ENCODE measurements at places on chromosomes 2 and 18.

DNA sequence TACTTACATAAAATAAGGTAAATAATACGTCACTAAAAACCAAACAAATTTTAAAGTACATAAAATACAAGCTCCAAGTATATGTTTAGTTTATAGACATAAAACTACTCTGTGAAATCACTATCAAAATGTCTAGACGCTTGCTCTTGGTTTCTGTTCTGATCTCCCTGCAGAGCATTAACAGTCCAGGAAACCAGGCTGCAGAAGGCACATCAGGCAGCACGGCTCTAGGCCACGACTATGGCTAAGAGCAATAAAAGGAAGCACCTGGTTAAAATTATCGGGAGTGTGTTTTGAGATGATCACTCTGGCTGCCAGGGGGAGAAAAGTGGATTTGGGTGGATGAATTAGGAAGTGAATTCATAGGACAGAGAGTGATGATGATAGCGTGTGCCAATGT, 196.0 kb upstream of the SPHKAP start:
- DNase-seq, result no peak

GRCh38 chr2:61679096-61679495, 140.9 kb upstream of the XPO1 start:
- DNase-seq, result no peak

DNA sequence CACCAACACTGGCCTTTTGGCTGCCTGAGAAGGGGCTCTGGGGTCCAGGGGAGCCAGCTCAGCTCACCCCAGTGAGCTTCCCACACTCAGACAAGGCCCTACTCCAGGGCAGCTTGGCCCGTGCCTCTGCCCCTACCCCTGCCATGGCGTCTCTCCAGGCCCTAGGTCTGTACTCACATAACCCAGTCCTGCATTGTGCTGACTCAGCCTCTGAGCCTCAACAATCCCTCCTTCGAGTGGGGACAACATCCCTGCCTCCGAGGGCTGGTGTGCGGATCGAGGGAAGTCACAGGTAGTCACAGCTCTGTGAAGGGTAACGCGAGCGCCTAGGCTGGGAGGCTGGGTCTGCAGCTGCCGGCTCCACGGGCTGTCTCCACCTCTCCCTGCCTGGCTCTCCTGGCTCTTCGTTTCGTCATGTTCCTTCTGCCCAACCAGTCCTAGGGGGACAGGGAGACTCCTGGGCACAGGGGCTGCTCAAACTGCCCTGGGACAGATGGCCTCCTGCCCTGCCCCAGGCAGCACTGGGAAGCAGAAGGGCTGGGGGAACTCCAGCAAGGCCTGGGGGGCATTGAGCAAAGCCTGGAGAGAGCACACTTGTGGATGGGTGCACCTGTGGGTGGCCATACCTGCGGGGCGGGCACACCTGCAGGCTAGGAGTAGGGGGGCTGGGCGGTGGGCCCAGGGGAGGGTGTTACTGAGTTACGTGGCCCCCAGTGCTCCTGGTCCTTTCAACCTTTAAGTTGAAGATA, 74.6 kb downstream of the RRM2 start:
- DNase-seq, result no peak

GRCh38 chr2:219569635-219570034, 1.7 kb downstream of the OBSL1 start:
- no peak for DNase-seq

GRCh38 chr18:5717256-5717655, 173.5 kb upstream of the EPB41L3 start:
- DNase-seq, result no peak

DNA sequence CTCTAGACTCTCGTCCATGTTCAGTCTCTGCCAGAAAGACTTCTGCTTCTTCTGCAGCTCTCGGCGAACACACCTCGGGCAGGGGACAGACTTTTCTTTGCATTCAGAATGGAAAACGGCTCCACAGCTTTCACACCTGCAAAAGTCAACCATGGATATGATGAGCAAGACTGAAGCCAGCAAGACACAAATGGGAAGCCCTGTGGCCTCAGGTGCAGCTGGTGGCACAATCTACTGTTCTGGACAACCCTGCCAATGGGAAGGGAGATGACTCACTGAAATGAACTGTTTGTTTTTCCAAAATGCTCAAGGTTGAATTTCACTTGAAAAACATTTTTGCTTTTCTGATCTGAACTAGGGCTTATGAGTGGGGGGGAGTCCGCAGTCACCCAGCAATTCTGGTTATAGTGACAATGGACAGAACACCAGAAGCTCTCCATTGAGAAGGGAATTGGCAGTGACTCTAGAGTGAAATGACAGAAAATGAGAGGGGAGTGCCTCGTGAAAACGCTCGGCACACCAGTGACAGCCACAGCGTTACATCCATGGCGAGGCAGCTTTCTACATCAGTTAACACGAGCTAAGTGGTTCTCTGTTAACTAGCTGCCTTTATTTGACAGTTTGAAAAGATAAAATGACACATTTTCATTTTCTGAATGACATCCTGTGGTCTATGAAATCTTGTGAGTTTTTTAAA, 58.8 kb upstream of the FZD5 start:
- DNase-seq, result no peak

DNA sequence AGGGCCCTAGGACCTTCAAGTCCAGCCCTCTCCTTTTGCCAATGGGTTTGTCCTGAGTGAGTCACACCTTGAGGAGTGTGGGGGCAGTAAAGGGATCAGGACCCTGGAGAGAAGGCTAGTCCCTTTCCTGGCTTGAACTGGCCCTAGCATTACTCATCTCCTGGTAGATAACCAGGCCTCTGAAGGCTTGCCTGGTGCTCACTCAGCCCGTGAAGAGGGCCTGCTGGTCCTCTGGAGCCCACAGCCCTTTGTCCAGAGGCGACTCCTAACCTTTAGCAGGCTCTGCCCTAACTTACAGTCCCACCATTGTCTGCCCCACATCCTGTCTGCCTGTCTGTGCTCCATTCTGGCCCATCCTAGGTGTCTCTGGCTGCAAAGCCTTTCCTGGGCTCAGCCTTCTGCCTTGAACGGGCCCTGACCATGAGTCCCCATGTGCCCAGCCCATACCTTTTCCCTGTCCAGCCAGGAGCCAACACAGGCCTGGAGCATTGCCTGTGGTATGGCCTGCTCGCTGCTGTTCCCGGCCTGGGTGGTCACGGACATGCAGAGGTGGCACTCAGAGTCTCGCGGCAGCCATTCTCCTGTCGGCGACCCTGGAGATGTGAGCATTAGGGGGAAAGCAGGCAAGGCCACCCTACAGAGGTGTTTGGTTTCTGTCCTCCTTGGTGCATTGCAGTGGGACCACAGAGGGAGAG, 5.0 kb downstream of the SFTPB start:
- DNase-seq, result no peak

GRCh38 chr2:7899241-7899640, 782.6 kb upstream of the ID2 start:
- DNase-seq, result no peak

- no peak for DNase-seq
Observed at GRCh38 chr2:68387408-68388350, 22.6 kb downstream of the PLEK start.

DNA sequence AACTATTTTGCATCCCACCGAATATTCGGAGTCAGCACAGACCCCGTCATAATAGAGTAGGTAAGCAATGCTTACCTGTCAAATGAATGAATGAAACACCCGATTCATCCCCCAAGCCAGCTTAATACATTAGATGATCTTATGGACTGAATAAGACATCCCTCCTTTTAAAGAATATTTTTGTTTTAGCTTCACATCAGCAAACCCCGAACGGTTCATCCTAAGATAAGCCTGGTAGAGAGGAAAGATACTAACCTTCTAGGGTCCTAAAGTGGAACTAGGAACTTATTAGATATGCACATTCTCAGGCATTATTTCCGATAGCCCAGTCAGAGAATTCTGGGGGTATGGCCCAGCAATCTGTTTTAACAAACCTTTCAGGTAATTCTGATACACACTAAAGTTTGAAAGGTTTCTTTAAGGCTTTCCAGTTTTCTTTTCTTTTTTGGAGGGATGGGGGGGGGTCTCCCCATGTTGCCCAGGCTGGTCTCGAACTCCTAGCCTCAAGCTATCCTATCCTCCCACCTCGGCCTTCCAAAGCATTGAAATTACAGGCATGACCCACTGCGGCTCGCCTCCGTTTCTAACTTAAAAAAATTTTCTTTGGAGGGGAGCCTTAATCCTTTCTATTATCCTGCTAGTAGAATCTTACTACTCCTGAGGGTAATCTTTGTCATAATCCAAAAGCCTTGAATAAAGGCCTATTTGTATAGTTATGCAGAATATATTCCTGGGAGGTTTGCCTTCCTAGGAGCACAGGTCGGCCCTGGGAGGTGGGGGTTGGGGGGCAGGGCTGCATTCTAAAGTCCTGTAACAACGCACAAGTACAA, 1.0 kb upstream of the ACTR3 start:
- DNase-seq, result no peak

DNA sequence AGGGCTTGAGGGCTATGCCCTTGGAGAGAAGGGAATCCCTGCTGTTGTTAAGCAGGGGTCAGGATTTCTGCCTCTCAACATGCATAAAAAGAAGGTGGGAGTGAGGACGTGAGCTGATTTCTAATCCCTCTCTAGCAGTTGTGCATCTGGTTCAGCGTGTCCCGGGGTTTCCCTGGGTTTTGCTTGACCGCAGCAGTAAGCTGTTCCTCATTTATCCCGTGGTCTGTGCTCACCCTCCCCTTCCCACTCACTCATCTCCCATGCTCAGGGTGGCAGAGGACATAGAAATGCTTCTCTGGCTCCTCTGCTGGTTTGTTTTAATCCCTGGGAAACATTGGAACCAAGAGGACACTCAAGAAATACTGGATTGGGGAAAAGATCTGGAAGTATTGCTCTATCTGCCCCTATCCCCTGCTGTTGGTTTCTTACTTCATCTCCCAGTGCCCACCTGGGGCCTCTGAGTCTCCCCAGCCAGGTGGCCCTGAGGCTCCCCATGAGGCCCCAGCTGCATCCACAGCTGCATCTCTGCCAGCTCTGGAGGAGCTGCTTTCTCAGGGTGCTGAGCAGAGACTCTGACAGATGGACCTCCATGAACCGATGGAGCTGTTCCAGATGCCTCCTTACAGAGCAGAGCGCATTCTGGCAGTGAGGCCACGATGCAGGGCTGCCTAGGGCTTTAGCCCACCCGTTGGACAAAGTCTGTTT, 36.1 kb downstream of the TET3 start:
- no peak for DNase-seq

- no peak for DNase-seq
Observed at GRCh38 chr2:50613161-50613560, 418.8 kb downstream of the NRXN1 start.

GRCh38 chr2:140892436-140892835, 1238.4 kb downstream of the LRP1B start:
- DNase-seq, result no peak

GRCh38 chr2:46163804-46164528, 133.2 kb upstream of the EPAS1 start:
- DNase-seq, result no peak

- DNase-seq, result no peak
Observed at GRCh38 chr2:122755281-122755780, 999.9 kb downstream of the TSN start.

GRCh38 chr2:196242131-196242620, 70.8 kb upstream of the STK17B start:
- no peak for DNase-seq

DNA sequence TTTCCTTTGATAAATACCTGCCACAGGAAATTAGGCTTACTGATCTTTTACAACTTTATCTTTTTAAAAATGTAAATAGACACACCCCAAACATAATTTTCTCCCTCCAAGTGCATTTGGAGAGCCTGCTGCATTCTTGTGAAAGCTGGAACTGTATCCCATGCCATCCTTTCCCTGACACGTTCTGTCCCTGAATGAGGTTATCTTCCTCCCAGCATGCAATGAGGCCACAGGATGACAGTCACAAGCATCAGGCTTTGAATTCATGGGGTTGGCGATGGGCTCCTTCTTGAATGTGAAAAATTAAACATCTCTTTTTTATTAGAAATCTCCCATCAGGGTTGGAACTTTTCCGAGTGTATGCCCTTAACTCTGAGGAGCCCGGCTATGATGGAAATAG, 77.8 kb downstream of the CTAGE1 start:
- no peak for DNase-seq

DNA sequence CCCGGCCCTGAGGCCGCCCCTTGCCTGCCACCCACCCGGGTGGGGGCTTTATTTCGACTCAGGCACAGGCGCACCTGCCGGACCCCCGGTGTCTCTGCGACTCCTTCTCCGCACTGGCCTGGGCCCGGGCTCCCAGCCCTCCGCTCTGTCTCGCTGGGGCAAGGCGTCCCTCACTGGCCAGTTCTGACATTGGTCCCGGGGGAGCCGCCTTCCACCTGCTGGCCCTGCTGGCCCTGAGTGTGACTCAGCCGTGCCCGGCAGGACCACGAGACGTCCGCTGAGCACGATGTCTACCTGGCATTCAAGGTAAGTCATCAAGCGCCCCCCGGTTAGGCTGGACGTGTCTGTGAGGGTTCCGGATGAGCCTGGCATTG, 131.5 kb upstream of the CTDP1 start:
- no peak for DNase-seq

DNA sequence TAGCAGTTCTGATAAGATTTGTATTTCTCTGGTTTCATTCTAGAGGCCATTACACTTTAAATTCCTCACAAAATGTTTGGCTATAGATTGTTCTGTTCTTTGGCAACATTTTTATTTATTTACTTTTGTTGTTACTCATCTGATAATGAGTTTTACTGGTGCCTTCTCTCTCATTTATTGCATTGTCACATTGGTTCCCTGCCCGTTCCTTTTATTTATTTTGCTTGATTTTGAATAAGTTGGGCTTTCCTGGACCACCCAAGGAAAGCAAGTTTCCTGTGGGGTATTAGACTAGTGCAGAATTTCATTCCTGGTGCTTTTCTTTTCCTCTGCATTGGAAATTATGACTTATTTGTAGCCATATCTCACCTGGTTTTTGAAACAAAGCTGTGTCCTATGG, 232.0 kb downstream of the SOCS6 start:
- DNase-seq, result no peak

DNA sequence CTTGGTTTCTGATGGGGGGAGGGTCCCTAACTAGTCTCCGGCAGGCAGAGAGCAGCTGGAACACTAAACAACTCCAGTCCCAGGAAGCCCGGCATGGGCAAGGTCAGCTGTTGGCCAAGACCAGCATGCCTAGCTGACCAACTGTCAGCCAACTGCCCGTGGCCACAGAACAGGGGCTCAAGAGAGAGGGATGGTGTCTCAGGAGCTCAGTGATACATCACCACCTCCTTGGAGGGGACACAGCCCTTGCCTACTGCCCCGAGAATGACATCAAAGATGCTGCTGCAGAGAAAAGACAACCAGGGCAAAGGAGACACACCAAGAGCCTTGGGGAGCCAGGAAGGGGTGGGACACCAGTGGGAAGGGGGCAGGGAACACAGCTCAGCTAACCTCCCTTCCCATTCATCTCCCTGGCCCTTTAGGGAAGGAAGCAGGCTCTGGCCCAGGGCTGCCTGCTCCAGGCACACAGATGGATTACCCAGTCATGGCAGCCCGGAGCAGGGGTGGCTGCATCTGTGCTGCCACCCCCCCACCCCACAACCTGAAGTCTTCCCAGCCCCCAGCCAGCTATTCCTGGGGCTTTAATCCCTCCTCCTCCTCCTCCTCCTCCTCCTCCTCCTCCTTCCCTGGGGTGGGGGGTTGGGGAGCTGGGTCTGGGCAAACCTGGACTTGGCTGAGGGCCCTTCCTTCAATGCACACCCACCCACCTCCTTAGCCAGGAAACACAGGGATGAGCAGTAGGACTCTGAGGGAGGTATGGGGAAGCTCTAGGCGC, 1.9 kb downstream of the BIN1 start:
- no peak for DNase-seq

GRCh38 chr2:34266908-34267697, 668.0 kb upstream of the FAM98A start:
- DNase-seq, result no peak

All from activated effector memory CD4-positive, alpha-beta T cell treated with Interleukin-2 at 50 U/mL for 16 hours (primary cell).